Posterior vena cava (tissue), 2 donors: ENCODE measurements at places on chromosomes 1 and 21. TPM values are rescaled to one million over a fixed set of nuclear protein-coding genes. Genes with fewer than 3 reads are reported as not detected.

DNA sequence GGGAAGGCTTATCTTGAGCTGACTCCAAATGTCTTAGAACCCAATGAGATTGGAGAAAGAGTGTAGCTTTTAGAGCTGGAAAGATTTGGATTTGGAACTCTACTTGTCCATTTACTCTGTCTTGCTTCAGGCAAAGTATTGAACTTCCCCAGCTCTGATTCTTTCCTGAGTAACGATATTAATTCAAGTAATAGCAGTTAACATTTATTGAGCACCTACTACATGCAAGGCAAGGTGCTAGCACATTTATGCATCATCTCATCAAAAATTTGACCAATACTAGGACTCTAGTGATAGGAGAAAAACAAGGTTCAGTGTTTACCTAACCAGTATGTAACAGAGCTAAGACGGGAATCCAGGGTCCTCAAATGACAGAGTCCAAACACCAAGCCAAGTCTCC is 2.5 kb upstream of the LRRN2 start:
- no peak for DNase-seq

The PTAFR gene
- 9.3 TPM for total RNA-seq

DNA sequence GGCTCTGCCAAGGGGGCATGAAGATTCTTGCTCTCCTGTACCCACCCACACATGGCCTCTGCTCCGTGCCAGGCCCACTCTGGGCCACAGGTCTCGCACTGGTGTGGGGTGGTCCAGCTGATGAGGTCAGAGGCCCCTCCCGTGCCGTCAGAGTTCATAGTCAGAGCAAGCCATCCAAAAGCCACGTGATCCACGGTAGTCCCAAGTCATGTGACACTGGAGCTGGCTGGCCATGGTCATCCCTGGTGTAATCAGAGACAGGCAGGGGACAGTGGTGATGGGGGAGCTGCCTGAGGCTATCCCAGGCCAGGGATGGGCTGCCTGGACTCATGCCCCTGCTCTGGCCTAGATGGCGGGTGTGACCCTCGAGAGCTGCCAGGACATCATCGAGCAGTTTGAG is 10.5 kb downstream of the PLCH2 start:
- no peak for DNase-seq

DNA sequence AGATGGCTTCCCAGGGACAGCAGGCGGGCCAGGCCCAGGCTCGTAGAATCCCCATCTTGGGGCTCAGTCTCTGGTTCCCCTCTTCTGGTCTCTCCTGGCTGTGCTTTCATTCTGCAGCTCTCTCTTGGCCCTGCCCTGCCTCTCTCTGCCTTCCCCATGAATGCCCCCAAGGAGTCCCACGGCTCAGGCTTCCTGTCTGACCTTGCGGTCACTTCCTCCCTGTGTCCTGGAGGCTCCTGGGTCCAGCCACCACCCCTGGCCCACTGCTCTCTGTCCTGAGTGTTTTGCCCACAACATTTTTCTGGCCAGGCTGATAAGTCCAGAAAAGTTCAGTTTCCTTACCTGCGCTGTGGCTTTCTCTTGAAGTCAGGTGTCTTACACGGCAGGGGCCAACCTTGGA is 29.1 kb downstream of the PIGP start:
- no peak for DNase-seq

DNA sequence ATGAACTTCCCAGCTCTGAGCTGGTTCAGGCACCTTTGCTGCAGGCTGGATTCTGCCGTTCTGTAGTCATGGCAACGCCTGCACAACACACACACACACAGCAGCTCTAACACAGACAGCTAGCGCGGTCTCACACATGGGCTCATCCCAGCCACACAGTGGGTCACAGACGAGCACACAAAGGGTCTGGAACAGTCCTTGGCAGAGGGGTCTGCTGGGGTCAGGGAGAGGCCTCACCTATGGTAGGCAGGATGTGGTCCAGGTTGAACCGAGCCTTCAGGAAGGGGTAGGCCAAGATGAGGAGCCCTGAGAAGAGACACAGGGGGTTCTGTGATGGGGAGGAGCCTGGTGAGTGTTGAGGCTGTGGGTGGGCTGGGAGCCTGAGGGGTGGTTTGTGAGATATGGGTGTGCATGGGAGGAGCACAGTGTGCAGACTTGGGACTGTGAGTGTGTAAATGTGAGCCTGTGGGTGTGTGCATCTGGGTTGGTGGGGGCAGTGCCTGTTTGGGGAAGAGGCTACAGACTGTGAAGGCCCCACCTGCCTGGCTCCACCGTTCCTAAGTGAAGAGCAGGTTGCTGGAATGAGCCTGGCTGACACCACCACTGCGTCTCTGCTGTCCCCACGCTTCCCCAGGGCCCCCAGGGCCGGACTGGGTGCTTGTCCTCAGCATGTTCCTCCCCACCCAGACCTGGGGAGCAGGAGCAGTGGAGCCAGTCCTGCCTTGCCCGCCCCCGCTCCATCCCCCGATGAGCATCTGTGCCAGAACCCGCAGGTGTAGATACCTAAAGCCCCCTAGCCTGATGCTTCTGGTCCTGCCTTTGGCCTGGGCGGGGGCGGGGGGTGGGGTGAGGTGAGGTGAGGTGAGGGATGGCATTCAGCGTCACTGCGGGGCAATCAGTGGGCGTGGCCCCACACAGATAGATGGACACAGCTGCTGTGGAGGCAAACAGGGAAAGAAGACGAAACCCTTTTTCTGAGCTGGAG is 1.5 kb downstream of the KNCN start:
- DNase-seq = no peak

The CASQ2 gene
- total RNA-seq = 122 TPM

DNA sequence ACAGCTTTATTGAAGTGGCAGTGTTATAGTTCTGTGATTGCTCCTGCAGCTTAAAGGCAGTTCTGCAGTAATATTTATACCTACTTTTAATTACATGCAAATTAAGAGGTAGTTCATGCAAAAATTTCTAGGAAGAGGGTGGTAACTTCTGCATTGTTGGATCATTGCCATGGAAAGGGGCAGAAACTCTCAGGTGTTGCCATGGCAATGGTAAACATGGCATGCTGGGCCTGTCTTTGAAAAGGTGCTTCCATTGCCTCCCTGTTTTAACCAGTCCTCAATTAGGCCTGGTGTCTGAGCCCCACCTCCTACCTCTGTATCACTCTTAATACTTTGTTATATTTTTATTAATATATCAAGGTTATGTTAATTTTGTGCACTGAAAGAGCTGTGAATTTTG is 104.7 kb downstream of the DISC1 start:
- no peak for DNase-seq

GRCh38 chr1:85933961-85934360 is 222.6 kb downstream of the COL24A1 start:
- DNase-seq = no peak

The NBPF20 gene
- 3.6 TPM for total RNA-seq
